ENCODE measurements at places on chromosomes 4 and X. TPM values are rescaled to one million over a fixed set of nuclear protein-coding genes. Genes with fewer than 3 reads are reported as not detected.

Gene DCHS2
- under 0.01 TPM for total RNA-seq

Gene NXF3
- total RNA-seq = 0.36 TPM

Gene UGT2B17
- total RNA-seq = not detected

Gene FAM47A
- total RNA-seq = not detected

Gene ADGRG4
- not detected for total RNA-seq

Gene NDNF
- 9.8 TPM for total RNA-seq

- DNase-seq = no peak
These were observed 1413.6 kb downstream of the PCDH7 start for GRCh38 chr4:32133734-32134133.

GRCh38 chr4:35548921-35549320, 695.4 kb downstream of the ARAP2 start:
- no peak for DNase-seq

- no peak for DNase-seq
These were observed 16.1 kb upstream of the HPF1 start for GRCh38 chr4:169773889-169774288.

DNA sequence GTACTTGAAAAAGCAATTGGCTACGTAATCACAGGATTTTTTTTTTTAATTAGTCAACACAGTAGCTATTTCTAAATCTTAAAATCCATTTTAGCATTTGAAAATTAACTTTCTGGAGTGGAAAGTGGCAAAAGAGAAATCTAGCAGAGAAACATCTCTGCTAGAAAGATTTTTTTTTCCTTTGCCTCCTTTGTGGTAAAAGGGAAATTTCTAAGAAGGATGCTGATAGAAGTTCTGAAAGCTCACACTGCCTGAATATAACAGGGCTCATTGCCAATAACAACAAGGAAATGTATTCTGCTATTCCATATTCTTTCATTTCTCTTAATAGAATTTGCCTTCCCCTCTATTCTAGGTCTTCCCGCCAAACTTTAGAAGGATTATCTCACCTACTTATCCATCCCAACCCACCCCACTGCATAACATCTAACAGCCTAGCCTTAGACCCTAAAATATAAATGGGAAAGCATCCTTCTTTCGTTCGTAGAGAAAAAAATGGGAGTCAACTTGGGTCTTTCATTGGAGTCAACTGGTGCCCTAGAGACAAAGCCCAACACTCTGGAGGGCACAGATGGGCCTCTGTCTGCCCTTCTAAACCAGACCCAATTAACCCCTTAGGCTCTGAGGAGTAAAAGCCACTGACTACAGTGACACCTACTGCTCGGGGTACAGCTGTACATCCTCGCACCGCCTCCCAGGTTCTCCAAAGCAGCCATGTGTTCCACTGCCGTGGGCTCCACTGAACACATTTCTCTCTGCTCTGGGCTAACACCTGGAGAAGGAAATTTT, 103.9 kb downstream of the MAML3 start:
- no peak for DNase-seq

- peak; percentile 15 for DNase-seq
These were observed 43.5 kb downstream of the NUDT9 start for GRCh38 chr4:87465739-87466366.

DNA sequence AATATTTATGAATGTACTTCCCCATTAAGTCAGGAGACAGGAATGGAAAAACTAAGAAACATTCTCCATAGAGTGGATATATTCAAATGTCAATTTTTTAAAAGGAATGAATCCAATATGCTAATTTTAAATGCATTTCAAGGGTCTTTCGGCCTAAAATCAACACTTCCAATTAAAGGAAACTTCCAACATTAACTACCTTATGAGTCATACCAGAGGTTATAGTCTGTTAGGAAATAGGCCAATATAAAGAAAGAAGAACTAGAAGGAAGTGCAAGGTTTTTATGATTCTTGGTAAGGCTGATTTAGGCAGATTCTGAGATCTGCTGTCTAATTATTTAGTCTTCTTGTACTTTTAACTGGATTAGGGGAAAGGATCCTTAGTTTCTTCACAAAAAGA, 260.1 kb upstream of the EDNRA start:
- DNase-seq = no peak

DNA sequence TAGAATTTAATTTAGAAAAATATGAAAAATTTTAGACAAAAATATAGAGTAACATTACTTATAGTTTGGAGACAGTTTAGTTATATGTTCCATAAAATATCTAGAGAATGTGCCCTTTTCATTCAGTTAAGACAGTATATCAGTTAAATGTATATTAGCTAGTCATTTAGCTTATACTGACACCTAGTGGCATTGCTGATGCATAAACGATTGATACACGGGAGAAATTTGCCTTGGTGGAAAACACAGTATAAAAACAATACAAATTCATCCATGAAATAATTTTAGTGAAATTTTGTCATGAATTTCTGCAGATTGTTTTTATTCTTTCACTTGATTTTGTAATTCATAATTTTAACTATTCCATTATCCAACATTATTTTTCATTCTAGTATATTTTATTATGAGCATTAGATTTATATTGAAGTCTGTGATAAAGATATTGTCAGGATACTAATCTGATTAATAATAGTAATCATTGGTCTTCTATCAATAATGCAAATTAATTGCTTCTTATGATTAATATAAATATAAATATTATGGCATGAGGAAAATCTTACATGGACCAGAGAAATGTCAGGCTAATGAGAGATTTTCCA, 219.0 kb downstream of the TLL1 start:
- no peak for DNase-seq

- no peak for DNase-seq
These were observed 132.0 kb downstream of the ANK2 start for GRCh38 chr4:113181289-113182007.

Data from osteoblast (primary cell).